Fibroblast of the aortic adventitia (primary cell): ENCODE measurements at places on chromosomes 2 and 18. TPM values are rescaled to one million over a fixed set of nuclear protein-coding genes. Genes with fewer than 3 reads are reported as not detected.

CD8B2 gene
- total RNA-seq = not detected in 2 replicates

CEP68 gene
- total RNA-seq = 12.0 and 12.3 TPM in 2 replicates

ASB18 gene
- not detected in 2 replicates for total RNA-seq

HOXD13 gene
- not detected in 2 replicates for total RNA-seq

NCKAP5 gene
- 1.7 and 4.4 TPM in 2 replicates for total RNA-seq

NMS gene
- total RNA-seq = not detected in 2 replicates

STARD6 gene
- not detected in 2 replicates for total RNA-seq

- DNase-seq = no peak
Measured at GRCh38 chr18:36947820-36948348, 119.0 kb downstream of the KIAA1328 start.

- peak; percentile 79 for DNase-seq
Measured at GRCh38 chr2:112626604-112627059, 19.1 kb upstream of the SLC20A1 start.

DNA sequence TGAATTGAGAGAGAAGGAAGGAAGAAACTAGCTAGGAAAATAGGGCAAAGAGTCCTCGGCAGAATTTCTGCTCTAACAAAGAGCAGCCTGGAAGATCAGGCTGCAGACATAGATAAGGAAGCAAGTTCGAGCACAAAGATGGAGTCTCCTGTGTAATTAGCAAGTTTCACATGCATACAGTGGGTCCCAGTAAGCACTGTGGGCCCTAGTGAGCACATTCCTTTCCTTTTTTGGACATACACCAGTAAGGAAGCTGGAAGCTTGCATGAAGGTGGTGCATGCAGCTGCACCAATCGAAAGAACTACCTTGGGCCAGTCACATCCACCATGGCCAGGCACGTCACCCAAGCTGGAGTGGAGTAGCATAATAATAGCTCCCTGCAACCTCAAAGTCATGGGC, 109.7 kb downstream of the NOL4 start:
- DNase-seq = no peak

DNA sequence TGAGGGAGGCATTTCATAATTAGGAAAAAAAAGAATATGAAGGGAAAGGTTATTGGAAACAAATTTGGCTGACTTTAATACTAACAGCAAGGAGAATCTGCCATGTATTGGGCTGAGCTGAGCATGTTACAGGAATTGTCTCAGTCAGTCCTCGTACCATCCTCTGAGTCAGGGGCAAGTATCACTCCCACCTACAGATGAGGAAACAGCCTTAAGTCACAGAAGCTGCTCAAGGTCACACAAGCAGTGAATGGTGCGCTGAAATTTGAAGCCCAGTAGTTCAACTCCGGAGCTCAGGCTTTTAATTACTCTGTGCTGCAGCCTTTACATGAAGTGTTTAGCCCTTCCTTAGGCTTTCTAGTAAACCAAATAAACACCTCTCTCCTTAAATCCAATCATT, 17.3 kb downstream of the PROKR1 start:
- no peak for DNase-seq

- DNase-seq = no peak
Measured at GRCh38 chr2:197515315-197515738, 539 bp upstream of the MOB4 start.

GRCh38 chr2:163345795-163346573, 389.8 kb downstream of the FIGN start:
- peak; percentile 72 for DNase-seq

DNA sequence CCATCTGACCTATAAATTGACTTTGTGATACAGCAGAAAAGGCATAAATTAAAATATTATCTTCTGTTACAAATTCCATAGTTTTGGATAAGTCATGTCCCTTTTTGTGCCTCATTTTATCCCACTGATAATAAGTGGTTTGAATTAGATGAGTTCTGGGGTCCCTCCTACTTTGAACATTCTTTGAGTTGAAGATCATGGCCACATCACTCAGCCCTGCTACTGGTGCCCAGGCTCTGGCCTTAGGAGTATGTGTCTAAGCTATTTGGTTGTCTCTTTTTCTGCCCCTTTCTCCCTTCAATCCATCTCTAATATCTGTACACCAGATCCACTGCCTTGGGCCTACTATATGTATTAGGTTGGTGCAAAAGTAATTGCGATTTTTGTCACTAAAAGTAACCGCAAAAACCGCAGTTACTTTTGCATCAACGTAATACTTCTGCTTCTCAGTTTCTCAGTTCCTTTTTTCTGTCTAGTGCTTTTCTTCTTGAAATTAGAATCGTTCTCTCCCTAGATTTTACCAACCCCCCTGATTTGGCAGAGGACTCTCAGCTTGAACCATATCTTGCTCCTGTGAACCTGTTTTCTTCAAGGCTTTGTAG, 362.5 kb upstream of the TNP1 start:
- DNase-seq = no peak

GRCh38 chr18:72544092-72544886, at the start of gene CBLN2:
Gene CBLN2 (minus strand): TSS chr18:72544342. CDS start chr18:72542160, 2,182 bp downstream.
- DNase-seq = peak; percentile 56
